Activated CD4-positive, alpha-beta T cell treated with anti-CD3 and anti-CD28 coated beads for 4 hours (primary cell): ENCODE measurements at places on chromosomes 12 and 14.

GRCh38 chr12:106090591-106091445, 47.9 kb downstream of the NUAK1 start:
- no peak for DNase-seq

- DNase-seq = no peak
Measured at GRCh38 chr12:47378907-47379306, 299.1 kb upstream of the AMIGO2 start.

DNA sequence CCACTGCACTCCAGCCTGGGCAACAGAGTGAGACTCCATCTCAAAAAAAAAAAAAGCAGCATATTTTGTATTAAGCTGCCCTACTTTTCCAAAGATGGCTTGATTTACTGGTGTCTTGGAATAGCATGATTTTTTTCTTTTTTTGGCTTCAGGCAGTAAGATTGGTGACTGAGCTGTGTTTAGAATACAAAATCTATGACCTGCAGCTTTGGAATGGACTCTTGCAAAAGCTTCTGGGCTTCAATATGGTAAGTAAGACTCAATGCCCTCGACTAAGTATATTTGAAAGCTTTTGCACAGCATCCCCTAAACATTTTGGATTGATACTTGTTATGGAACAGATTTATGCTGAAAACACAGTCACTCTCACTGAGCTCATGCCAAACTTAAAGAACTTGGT, 87.8 kb downstream of the KNTC1 start:
- no peak for DNase-seq

- DNase-seq = no peak
Measured at GRCh38 chr12:60308366-60308991, 712.6 kb downstream of the SLC16A7 start.

DNA sequence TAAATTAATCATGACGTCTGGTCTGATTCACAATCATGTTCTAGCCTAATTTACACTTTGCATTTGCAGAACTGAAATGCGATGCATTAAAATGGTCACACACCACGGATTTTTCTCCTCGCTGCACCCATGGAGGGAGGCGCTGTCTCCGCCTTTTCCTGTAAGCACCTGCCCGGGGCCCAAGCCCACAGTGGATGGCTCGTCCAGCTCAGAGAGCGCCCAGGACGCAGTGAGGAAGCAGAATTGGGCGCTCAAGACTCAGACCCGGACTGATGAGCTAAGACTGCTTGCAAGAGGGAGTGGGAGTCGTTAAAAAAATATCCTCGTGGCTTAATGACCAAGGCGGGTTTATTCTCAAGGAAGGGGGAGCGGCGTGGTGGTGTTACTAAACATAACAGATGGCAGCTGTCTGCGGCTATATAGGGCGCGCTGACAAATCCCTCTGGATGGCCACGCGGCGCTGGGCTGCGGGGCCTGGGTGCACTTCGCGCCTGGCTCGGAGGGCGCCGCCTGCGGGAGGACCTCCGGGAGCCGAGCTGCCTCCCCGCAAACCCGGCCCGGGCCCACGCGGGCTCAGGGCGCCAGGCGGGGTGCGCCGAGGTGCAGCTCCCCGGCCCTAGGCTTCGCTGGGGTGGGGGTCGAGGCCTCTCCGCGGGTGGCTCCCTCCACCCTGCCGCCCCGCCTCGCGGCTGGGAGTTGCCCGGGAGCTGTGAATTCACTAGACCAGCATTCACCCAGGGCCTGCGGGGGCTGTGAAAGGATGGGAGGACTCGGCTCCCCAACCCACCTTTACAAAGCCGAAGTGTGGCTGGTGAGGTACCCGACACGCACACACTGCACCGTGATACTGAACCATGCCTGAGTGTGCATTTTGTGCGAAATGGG, 78.7 kb downstream of the PPM1A start:
- DNase-seq = peak; percentile 19

DNA sequence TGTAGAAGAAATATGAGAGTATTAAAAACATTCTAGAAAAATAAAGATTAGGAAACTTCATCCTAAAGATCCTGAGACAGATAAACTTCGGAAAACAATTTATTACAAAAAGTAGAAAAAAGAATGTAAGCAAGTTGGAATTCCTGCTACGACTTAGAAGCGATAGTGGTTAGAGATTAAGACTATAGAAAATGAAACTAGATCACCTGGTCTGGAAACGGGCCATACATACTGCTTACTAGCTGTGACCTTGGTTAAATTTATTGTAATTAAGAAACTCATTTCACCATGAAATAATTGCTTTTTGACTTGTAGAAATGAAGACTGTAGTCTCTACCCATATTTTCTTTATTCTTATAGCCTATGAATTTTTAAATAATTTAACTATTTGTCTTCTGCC, 614.1 kb downstream of the SLC16A7 start:
- no peak for DNase-seq

- no peak for DNase-seq
Measured at GRCh38 chr14:44847526-44848309, 114.0 kb downstream of the KLHL28 start.

GRCh38 chr12:6326316-6327228, 15.3 kb downstream of the TNFRSF1A start:
- no peak for DNase-seq

DNA sequence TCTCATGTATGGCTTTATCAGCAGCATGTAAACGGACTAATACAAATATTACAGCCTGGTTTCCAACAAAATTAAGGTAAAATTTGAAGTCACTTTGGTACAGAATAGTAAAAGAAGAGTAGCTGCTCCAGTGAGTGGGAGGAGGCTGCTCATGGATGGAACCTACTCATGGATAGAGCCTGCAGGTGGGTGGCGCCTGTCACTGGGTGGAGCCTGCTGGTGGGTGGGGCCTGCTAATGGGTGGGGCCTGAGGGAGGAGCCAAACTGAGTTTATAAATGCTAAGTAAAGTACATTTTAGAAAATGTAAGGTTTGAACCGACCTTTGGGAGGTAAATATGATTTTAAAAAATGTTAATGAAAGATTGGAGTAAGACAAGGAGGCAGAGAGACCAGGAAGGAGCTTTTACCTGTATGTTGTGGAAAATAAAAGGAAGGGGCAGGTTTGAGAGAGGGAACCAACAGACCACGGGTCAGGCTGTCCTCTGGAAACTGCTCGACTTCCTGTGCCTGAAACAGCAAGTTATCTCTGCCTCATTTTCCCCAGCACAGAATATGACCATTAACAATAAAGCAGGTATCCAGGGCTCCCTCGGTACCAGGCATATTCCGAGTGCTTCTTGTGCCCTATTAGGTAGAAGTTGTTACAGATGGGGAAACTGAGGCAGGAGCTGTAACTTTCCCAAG, 55.9 kb upstream of the SEL1L start:
- DNase-seq = no peak

GRCh38 chr12:66132408-66132807, 1.9 kb upstream of the LLPH start:
- no peak for DNase-seq

GRCh38 chr12:77387214-77387613, 321.8 kb upstream of the E2F7 start:
- no peak for DNase-seq

GRCh38 chr14:95442016-95442632, 74.3 kb downstream of the SYNE3 start:
- no peak for DNase-seq

GRCh38 chr12:51600721-51601120, 9.7 kb downstream of the SCN8A start:
- no peak for DNase-seq

DNA sequence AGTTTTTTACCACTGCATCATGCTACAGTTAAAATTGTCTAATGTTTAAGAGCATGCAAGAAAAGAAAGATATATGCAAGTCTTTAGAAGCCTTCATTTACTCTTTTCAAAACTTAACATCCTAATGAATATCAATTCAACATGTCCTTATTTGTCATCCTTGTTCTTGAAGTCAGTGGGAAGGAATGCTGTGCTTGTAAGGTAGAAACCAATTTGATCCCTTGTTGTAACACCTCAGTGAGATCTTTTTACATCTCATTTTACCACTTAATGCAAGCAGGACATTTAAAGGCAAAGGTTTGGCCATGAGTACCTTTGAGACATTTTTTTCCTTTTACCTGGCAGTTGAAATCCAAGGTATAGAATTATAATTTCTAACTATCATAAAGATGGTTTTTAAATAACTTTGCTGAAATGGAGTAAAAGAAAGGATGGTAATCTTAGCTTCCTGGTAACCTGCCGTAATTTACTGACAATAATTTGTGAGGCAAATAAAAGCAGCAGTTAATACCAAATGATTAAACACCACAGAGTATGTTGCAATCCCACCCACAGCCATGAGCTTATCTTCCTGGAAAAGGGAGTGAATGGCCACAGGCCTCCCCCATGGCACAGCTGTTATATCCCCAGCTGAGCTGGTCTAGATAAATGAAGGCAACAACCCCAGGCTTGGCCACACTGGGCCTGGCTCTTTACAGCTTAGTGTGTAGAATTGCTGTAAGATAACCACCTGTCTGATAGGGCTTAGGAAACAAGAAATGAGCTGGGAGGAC, 33.2 kb upstream of the STRN3 start:
- no peak for DNase-seq

GRCh38 chr14:57884175-57884574, 18.3 kb upstream of the SLC35F4 start:
- no peak for DNase-seq

- no peak for DNase-seq
Measured at GRCh38 chr12:54409267-54409666, 9.8 kb downstream of the ITGA5 start.

- DNase-seq = no peak
Measured at GRCh38 chr12:12521044-12521485, 41.6 kb downstream of the DUSP16 start.

GRCh38 chr12:24060089-24060488, 110.6 kb upstream of the SOX5 start:
- DNase-seq = no peak

DNA sequence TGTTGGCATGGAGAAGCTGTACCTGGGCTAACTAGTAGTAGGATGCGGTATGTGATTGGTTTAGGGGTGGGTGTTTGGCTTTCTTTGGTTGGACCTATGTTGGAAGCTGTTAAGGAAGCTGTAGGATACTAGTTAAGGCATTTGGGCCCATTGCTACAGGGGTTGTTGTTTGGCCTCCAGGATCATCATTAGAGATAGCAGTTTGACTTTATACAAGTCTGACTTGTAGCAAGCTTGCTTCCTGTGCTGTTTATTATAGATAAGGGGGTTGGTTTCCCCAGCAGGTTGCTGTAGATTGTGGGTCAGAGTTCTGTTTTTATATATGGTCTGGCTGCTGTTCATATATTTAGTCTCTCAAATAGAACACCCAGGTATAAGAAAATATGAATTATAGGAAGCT, 1.4 kb upstream of the PRIM1 start:
- DNase-seq = no peak

DNA sequence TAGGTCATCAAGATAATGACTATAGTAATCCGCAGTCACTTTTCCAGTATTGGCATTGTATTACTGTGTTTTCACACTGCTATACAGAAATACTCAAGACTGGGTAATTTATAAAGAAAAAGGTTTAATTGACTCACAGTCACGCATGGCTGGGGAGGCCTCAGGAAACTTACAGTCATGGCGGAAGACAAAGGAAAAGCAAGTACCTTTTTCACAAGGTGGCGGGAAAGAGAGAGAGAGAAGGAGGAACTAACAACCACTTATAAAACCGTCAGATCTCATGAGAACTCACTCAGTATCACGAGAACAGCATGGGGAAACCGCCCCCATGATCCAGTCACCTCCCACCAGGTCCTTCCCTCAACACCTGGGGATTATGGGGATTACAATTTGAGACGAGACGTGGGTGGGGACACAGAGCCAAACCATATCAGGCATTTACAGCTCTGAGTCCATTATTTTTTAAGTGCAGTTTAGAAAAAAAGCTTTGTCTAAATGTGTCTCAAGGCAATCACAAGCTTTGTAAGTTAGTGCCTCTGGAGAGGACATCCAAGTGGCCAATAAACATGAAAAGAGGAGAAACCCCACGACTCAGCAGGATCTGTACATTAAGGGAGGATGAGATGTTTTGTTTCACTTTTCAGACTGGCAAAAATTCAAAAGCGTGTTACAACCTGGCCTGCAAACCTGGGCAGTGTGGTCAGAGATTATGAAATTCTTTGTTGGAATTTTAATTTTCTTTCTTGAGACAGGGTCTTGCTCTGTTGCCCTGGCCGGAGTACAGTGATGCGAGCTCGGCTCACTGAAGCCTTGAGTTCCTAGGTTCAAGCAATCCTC, 82.0 kb downstream of the DNAH10 start:
- no peak for DNase-seq

GRCh38 chr14:103594265-103594664, 31.5 kb downstream of the COA8 start:
- DNase-seq = no peak

GRCh38 chr12:68568922-68569569, 41.7 kb upstream of the RAP1B start:
- no peak for DNase-seq
